Keratinocyte (primary cell): ENCODE measurements at places on chromosomes 7 and 10. TPM values are rescaled to one million over a fixed set of nuclear protein-coding genes. Genes with fewer than 3 reads are reported as not detected.

CARD11 gene
- polyA plus RNA-seq, result 4.1 to 7.2 TPM (median 4.3 TPM) in 3 replicates

GRCh38 chr10:6145166-6145987 lies 56.5 kb downstream of the RBM17 start:
- DNase-seq, result no peak

- no peak for DNase-seq
Observed at GRCh38 chr10:24054421-24054820, 154.5 kb upstream of the KIAA1217 start.

DNA sequence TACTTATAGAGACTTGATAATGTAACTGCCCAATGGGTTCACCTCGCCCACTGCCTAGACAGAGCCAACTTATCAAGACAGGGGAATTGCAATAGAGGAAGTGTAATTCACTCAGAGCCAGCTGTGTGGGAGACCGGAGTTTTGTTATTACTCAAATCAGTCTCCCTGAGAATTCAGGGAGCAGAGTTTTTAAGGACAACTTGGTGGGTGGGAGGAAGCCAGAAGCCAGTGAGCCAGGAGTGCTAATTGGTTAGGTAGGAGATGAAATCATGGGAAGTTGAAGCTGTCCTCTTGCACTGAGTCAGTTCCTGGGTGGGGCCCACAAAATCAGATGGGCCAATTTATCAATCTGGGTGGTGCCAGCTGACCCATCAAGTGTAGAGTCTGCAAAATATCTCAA lies 20.1 kb upstream of the C7orf33 start:
- DNase-seq, result no peak

DNA sequence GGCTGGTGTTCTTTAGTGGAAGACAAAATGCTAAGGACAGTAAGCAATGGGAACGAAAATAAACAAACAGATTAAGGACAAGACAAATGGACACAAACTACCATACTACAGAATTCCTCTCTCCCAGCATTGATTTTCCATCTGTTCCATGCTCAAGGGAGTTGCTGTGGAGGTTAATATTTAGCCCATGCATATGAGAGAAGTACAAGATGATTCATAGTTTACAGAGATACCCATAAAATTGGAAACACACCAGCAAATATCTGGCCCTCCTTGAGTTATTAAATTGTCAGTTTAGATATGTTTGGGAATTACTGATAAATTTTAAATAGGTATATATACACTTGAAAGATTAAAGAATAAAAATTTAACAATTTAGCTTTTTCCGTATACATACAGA lies 69.8 kb downstream of the GLI3 start:
- no peak for DNase-seq

AP5Z1 gene
- polyA plus RNA-seq, result 11.9 to 31.6 TPM (median 12.6 TPM) in 3 replicates

GRCh38 chr10:1022413-1022812 lies 3.2 kb downstream of the IDI2 start:
- DNase-seq, result no peak
